NCI-H2029 treated with DMSO at 0.1 percent for 48 hours (cell line): ENCODE measurements at places on chromosomes 16 and 17.

DNA sequence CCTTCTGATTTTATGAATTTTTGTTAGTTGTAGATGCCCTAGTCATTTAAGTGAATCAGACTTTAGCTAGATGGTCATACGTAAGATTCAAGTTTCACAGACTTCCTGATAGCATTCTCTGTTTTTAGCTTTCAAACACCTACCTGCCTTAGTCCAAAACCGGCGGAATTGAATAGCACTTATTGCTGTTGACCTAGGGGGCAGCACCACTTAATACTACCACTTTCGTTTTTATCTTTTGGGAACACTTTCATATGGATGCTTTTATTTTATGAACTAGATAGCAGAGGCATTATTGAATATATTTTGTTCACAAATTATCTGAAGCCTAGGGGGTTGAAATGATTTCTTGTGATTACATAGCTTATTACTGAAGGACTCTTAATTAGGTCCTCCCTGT is 31.5 kb downstream of the TADA2A start:
- no peak for DNase-seq

- DNase-seq = no peak
Observed at GRCh38 chr16:603933-604332, 14.1 kb downstream of the RAB40C start.

- no peak for DNase-seq
Observed at GRCh38 chr17:7425316-7425715, at the start of gene SPEM2. Gene SPEM2, plus strand, starts transcription at chr17:7425616. Its CDS starts 73 bp downstream, at chr17:7425689.

DNA sequence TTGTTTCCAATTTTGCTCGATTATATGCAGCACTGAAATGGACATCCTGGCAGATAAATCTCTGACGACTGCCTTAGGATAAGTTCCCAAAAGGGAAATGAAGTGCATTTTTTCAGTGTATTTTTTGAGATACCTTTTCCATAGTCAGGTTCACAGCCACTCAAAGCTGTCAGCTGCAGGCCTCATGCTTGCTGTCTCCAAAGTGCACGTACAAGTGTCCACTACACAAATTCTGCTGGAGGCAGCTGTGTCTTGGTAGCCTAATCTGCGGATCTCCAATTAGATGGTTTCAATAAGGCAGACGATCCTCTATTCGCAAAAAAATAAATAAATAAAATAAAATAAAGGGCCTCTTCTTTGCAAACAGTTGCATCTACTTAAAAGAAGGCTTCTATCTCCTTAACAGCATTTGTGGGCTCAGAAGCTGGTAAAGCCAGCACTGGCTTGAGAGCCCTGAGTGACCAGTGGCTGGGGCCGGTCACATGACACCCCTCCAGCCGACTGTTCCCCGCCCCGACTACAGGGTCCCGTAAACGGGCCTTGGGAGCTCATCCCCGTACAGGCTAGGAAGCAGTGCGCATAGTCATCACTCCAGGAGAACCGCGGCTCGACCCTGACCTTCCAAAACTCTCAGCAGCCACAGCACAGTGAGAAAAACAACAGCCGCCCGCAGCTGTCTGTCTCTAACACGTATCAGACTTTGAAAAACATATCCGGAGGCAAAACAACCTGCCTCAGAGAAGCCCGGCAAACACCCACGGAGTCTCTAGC is 18.8 kb downstream of the RPH3AL start:
- DNase-seq = no peak
